ENCODE measurements at places on chromosomes 13 and 19.

DNA sequence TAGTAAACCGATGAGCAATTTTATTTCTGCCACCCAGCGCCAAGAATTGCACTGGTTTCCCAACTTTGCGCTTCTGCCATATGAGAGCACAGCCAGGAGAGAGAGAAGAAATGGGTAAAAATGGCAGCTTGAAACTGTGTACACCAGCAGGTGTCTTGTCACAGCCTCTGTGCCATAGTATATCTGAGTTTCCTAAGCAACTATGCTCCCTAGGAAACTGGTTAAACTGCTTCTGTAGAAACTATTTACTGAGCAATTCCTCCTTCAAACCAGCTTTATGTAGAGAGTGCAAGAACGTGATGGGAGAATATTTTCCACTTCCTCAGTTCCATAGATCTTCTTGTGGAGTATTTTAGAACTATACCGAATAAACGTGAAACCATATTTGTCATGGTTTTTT, 1361.3 kb downstream of the PCDH9 start:
- no peak for DNase-seq

DNA sequence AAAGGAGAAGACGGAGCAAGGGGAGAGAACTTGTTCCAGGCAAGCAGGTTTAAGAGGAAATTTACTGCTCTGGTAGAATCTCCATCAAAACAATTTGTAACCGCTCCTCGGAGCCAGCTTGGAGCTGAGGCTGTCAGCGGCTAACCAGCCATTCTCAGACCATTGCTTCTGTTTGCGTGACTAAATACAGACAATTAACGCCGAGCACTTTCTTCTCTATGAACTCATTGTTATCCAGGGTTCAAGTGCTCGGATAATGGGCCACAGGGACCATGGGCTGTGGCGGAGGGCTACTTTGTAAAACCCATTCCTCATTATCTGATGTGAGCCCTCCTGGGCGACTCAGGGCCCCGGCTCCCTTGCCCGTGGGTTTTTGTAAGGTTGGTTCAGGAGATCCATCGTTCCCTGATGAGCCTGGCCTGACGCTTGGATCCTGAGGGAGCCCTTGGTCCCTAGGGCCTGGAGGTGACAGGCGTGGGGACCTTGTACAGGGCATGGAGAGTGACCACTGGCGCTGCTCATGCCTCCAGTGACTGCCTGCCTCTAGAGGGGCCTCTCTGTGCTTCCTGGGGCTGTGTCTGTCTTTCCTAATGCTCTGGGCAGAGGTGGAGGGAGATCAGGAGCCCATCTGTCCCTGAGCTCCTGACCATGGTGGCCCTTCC, 61.5 kb upstream of the ZNF536 start:
- no peak for DNase-seq

DNA sequence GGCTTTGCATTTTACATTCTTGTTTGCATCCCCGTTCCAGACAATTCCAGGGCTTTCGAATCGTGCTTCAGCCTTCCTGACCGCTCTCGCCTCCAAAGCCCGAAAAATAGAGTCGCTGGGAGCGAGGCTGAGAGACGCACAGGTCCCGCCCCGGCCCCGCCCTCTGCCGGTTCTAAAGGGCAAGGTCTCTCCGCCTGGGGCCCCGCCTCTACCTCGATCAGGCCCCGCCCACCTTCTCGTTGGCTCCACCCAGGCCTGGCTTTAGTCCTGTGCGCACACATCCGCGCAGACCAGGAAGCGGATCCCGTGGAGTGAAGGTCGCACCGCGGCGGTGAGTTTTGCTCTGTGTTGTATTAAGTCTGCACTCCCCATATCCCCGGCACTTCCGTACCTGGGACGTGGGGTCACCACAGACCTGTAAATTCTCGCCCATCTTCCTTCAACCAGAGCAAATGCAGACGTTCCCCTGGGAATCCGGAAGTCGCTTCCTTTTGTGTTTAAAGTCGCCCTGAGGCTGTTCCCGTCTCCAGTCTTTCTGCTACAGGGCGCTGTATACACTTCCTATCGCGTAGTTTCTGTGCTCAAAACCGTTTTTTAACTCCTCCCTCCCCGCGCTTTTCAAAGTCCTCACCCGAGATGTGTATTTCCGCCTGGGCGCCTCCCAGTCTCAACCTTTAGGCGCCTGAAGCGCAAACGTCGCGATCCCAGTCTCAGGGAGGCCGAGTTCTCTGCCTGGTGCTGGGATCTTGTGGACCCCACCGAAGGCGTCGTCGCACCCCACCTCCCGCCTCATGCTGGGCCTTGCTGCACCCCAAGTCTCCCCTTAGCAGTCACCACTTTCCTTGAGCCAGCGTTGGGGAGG, at the start of gene ZNF701:
Gene ZNF701 (plus strand): TSS at position 288 of the 862 bp plus-strand sequence. CDS start 3,861 bp downstream, outside the sequence.
- DNase-seq, result peak; percentile 63

- DNase-seq, result no peak
These were observed 37.4 kb upstream of the GAS6 start for GRCh38 chr13:113901231-113901630.

DNA sequence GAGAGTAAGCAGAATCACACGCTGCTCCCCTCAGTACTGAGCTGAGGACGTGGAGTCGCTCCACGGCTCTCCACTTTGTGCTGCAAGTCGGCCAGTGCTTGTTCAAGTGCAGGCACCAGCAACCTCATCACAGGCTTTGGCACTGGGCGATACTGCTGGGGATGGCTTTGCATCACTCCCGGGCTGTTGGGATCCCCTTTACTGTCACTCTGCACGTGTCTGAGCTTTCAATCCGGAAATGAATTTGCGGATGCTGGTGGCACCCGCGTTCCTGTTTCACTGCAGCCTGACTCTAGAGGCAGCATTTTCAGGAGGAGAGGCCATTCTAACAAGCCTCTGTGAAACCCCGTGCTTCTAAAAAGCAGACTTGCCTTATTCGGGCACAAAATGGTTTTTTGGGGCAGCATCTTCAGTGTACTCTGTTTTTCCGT, 19.1 kb downstream of the SMARCA4 start:
- no peak for DNase-seq

GRCh38 chr19:14480700-14481079, 5.5 kb upstream of the PTGER1 start:
- no peak for DNase-seq

GRCh38 chr13:29497137-29497654, 98.3 kb downstream of the SLC7A1 start:
- DNase-seq, result no peak
